ENCODE measurements at places on chromosomes 12 and 14.

GRCh38 chr14:87434680-87435079, 558.3 kb downstream of the GALC start:
- no peak for DNase-seq

DNA sequence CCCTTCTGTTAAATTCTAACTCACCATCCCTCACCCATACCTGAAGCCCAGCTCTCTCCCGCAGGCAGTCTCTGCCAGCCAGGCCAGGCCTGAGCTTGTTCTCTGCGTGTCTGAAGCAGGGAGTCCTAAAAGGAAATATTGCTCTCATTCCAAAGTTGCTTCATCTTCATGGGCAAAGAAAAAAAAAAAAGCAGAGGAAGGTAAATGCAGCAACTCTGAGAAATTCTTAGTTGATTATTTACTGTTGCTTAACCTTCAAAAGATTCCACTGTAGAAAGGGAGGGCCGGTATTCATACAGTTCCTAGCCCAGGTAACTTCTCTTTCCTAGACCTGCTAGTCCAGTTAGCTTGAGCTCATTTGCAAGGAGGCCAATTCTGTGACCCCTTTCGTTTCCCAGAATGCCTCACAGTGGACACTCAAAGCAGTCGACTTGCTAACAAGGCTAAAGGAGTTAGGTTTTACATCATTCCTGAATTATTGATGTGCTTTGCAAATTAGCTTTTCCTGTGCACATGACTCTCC, 193.5 kb upstream of the EEA1 start:
- no peak for DNase-seq

GRCh38 chr12:29427964-29428363, 47.0 kb upstream of the ERGIC2 start:
- no peak for DNase-seq

DNA sequence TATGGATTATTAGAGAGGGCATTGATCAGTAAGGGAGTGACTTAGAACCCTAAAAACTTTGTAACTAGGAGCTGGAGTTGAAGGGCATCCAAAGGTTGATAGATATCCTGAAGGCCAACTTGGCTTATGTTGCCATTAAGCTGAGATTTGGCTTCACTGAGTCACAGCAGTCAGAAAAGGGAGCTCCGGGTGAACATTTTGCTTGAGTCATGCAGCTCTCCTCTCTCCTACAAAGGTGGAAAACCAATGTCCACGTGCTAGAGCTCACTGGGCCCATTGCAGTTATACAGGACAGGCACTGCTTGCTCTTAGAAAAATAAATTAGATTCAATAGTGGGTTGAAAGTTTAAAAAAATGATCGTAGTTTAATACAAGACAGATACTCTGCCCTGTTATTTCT, 87.3 kb upstream of the LRIG3 start:
- DNase-seq: peak; percentile 10

DNA sequence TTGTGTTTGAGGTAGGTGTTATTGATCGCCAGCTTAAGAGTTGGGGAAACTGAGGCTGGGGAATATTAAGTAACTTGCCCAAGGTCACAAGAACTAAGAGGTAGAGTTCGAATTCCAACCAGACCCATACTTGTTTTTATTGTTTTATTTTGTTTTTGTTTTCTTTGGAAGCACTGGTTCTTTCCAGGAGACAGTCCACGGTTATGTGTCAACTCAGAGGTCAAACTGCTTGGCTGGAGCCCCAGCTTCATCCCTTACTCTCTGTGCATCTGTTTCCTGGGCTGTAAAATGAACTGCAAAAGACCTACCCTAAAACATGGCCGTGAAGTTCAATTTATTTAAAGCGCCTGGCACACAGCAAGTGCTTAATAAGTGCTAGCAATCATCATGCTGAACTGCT, 74.4 kb upstream of the MAP1LC3B2 start:
- DNase-seq: no peak

- peak; percentile 11 for DNase-seq
Measured at GRCh38 chr12:68482660-68483059, 128.0 kb upstream of the RAP1B start.

DNA sequence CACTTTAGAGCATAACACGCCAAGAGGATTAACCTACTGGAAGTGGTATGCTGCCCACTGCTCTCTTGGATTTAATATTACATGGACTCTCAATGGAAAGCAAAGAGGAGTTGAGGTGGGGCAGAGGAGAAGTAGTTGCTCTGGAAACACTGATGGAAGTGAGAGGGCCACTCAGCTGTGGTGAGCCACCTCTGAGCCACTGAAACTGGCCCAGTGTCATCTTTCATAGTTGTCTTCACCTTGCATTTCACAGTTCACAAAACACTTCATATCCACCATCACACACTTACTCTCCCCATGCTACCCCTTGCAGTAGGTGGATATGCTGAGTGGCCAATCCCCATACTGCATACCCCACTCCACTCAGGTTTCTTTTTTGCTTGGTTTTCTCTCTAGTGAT, 12.2 kb upstream of the PCED1B start:
- DNase-seq: no peak

GRCh38 chr12:69508621-69509020, 38.4 kb downstream of the FRS2 start:
- no peak for DNase-seq

- no peak for DNase-seq
Measured at GRCh38 chr12:51914034-51914923, 7.0 kb downstream of the ACVRL1 start.

DNA sequence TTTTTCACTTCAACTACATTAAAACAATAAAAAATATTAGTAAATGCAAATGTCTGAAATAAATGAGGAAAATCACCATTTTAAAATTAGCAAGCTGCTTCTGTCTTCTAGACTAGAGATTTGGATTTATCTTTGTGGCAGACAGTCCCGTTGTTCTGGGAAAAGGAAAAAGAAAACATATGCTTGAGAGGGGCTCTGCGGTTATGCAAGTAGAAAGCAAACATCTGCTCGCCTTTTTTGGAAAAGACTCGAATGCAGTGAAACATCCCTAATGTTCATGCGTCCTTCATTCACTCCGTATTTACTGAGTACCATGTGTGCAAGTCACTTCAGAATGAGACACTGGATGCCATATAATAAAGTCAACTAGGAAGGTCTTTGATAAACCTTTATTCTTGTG, 44.9 kb downstream of the IFNG start:
- no peak for DNase-seq

DNA sequence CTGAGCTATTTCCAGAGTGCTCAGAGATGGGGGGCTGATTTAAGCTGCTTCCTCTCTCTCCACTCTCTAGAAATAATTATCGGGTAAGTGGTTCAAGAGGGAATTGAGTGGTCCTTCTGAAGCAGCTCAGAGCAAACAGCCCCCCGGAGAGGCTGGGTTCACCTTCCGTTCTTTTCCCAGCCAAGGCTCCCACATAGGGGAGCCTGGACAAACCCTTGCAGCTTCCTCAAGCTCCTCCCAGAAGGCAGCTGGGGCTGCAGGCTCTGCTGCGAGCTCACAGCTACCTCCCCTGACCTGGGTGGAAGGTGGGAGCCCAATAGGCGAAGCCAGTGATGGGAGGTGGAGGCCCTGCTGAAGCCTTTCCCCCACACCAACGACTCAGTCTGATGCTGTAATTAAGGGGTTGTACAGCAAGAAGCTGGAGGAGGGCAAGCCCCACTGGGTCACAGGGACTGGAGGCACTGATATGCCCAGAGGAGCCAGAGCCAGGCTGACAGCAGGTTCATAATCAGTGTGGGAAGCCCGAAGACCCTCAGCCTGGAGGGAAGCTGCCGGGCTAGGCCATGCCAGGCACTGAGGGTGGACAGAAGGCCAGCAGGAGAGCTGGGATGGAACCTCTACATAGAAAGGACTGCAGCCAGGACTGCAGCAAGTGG, 52.4 kb downstream of the ARL6IP4 start:
- DNase-seq: no peak

- DNase-seq: no peak
Measured at GRCh38 chr12:49767333-49767732, 26.0 kb downstream of the TMBIM6 start.

DNA sequence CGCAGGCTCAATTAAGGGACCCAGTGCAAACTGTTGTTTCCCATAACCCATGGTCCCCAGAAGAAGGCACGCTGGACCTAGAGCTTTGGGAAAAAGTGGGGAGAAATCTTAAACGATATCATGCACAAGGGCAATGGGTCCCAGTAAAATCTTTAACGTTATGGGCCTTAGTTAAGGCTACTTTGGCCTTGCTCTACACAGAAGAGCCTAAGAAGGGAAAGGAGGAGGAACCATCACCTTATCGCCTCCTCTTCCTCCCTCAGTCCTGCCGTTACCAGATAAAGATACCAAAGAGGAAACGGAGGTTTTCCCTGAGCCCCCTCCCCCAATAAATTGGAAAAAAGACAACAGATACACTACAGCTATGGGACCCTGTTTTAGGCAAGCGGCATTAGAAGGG, 116.9 kb downstream of the PPHLN1 start:
- no peak for DNase-seq

- DNase-seq: peak; percentile 87
Measured at GRCh38 chr14:54603362-54603761, 36.4 kb downstream of the SAMD4A start.

GRCh38 chr12:103697971-103698751, 111.1 kb downstream of the STAB2 start:
- no peak for DNase-seq

- no peak for DNase-seq
Measured at GRCh38 chr14:27367345-27367744, 769.5 kb upstream of the NOVA1 start.

- no peak for DNase-seq
Measured at GRCh38 chr14:99131632-99132271, 140.2 kb downstream of the BCL11B start.

DNA sequence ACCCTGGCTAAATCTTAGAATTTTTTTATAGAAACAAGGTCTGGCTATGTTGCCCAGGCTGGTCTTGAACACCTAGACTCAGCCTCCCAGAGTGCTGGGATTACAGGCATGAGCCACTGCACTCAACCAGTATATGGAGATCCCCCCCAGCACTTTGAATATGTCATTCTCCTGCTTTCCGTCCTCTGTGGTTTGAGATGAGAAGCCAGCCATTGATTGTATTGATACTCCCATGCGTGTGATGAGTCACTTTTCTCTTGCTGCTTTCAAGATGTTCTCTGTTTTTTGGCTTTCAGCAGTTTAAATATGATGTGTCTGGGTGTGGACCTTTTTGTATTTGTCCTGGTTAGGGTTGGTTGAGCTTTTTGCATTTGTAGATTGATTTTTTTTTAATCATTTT, 75.2 kb upstream of the DNM1L start:
- peak; percentile 57 for DNase-seq

GRCh38 chr12:19234981-19235871, 105.7 kb downstream of the PLEKHA5 start:
- DNase-seq: peak; percentile 67

GRCh38 chr14:62126879-62127478, 364.8 kb downstream of the SNAPC1 start:
- DNase-seq: peak; percentile 41

DNA sequence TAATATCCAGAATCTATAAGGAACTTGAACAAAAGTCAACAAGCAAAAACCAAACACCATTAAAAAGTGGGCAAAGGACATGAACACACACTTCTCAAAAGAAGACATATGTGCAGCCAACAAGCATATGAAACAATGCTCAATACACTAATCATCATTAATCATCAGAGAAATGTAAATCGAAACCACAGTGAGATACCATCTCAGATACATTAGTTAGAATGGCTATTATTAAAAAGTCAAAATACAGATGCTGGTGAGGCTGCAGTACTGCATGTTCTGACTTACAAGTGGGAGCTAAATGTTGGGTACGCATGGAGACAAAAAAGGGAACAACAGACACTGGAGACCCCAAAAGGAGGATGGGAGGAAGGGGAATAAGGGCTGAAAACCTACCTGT, 67.1 kb downstream of the BLTP3B start:
- DNase-seq: no peak

- no peak for DNase-seq
Measured at GRCh38 chr12:104384141-104384880, 72.4 kb upstream of the CHST11 start.

- no peak for DNase-seq
Measured at GRCh38 chr14:26319139-26319864, 278.5 kb downstream of the NOVA1 start.

GRCh38 chr12:57109207-57110103, 1.7 kb downstream of the STAT6 start:
- no peak for DNase-seq

GRCh38 chr12:112308652-112309051, 73.6 kb downstream of the HECTD4 start:
- no peak for DNase-seq

GRCh38 chr14:21268617-21269251, 508 bp downstream of the HNRNPC start:
- peak; percentile 68 for DNase-seq

DNA sequence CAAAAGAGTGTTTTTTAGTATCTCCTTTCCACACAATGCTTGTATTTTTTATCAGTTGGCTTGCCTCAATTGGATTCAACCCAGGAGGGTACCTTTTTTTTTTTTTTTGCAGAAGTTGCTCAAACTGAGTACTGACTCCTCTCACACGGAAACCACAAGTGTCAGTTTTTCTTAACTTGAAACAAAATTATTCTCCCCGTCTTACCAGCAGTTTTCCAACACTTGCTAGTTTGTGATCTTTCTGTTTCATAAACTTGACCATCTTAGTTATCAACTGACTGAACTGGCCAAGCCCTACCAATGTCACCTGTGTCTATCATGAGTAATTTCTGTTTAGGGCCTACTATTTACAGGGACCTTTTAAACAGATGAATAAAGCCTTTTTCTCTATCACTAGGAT, 34.1 kb upstream of the ITPR2 start:
- DNase-seq: no peak

- DNase-seq: no peak
Measured at GRCh38 chr14:26966908-26967307, 369.1 kb upstream of the NOVA1 start.

GRCh38 chr12:108145011-108145410, 15.9 kb downstream of the WSCD2 start:
- no peak for DNase-seq

DNA sequence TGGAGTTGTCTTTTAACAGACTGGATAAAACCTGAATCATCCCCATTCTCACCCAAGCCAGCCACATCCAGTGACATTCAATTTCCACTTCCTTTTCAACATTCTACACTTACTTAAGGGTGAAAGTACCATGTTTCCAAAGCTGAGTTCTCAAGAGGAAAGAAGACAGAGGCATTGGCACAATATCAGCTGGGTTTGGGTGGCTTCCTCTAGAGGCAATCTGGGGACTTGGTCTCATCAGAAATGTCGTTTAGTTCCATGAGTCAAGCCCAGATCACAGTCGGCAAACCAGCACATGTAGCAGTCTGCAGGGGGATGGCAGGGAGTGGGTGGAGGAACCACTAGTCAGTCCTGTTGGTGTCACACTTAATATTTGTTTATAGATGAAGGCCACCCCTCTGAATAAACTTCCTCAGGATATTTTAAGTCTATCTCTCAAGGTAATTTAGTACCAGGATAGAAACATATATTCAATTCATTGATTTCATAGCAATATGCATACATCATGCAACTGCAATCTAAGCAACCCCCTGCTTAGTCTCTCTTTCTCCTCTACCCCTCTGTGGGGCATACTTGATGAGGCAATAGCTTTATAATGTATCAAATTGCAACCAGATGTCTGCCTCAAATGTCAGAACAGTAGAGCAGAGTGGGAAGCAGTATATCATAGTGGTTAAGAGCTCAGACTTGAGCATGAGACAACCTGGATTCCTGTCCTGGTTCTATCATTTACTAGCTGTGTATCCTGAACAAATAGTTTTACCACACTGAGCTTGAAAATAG, 3.0 kb downstream of the SRRM4 start:
- DNase-seq: no peak

Measured in fibroblast of skin of right biceps (primary cell).